ENCODE measurements at places on chromosomes 13 and 19. TPM values are rescaled to one million over a fixed set of nuclear protein-coding genes. Genes with fewer than 3 reads are reported as not detected.

C5AR1 gene
- total RNA-seq, result 2.7 TPM

TNFSF13B gene
- total RNA-seq, result 1.4 TPM

C19orf67 gene
- total RNA-seq, result 0.28 TPM

TNFSF9 gene
- total RNA-seq, result 2.9 TPM

ZNF235 gene
- total RNA-seq, result 5.1 TPM

ZNF611 gene
- total RNA-seq, result 16.6 TPM

Measured in Panc1 (cell line).